ENCODE measurements at places on chromosomes 13 and 19.

DNA sequence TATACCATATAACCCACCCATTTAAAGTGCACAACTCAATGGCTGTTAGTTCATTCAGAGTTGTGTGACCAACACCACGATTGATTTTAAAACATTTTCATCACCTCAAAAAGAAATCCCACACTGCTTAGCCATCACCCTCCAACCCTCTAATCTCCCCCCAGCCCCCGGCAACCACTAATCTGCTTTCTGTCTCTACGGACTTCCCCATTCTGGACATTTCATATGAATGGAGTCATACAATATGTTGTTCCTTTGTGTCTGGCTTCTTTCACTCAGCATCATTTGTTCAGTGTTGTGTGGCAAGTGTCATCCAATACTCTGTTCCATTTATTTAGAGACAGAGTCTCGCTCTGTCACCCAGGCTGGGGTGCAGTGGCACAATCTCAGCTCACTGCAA, 4.0 kb upstream of the PNMA8B start:
- DNase-seq = no peak

DNA sequence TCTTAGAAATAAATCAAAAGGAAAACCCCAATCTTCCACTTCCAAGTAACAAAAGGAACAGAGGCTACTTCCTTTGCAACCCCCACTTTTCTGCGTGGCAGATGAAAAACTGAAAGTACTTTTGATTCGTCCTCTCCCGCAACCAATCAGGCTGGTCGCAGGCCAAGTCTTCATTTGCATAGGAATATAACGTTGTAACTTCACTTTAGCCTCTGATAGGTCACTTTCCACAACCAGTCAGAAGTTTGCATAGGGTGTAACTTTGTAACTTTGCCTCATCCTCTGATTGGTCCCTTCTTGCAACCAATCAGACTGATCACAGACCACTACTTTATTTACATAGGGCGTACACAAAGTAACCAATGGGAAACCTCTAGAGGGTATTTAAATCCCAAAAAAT, 37.2 kb downstream of the TGDS start:
- DNase-seq = no peak

DNA sequence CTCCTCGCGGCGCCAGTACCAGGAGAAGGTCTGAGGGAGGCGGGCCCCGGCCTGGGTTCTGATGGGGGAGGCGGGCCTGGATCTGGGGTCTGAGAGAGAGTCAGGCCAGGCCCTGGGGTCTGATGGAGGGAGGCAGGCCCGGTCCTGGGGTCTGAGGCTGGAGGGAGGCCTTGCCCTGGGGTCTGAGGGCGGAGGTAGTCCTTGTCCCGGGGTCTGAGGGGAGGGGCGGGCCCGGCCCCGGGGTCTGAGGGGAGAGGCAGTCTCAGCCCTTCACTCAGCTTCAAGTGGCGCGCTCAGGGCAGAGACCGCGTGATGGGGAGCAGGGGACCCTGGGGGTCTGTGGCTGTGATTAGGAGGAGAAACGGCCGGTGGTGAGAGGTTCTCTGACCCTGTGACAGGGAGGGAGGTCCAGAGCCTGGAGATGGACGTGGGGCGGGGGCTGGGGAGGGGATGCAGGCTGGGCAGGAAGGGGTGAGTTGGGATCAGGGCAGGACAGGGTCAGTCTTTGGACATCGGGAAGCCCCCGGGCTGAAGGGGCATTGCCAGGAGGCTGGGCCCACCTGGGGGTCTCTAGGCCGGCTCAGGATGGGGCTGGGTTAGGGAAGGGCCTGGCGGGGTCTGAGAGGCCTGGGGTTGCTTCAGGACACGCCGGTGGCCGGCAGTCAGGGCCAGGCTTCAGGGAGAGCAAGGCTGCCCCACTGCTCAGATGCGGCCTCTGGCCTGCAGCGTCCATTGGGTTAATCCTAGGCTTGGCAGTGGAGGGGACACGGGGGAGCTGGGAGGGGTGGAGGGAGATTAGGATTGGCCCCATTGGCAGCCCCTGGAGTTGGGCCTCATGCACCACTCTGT, 18.7 kb downstream of the HCN2 start:
- DNase-seq = no peak

GRCh38 chr13:99281811-99282263, 23.7 kb upstream of the GPR18 start:
- peak; percentile 85 for DNase-seq

DNA sequence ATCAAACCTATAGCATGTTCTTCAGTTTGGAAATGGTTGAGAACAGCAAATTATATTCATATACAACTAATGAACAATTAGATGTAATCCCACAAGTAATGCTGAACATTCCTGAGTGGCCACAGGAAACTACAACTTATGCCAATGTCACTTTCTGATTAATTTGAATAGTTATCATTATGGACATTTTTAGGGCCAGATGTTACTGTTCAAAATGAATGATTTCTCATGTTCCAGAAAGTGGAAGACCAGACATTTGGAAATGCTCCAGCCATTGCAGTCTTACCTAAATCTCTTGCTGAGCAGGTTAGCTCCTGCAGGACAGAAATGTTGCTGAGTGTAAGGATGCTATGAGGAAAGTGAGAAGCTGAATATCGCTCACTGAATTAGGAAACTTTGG, 819.8 kb downstream of the PCDH9 start:
- no peak for DNase-seq

DNA sequence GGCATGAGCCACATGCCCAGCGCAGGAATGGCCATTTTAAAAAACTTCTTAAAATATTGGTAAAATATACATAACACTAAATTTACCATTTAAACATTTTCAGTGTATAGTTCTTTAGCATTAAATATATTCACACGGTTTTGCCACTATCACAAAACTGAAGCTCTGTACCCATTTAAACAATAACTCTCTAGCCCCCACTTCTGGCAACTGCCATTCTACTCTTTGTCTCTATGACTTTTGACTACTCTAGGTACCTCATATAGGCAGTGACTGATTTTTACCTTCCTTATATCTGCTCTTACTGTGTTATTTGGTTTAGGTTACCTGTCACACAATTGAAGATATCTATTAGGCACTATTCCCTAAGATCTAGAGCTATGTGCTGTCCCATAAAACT, 2.3 kb upstream of the KBTBD7 start:
- DNase-seq = no peak

GRCh38 chr13:48155848-48156247, 60.9 kb upstream of the MED4 start:
- DNase-seq = peak; percentile 10

GRCh38 chr13:100347968-100348367, 240.6 kb downstream of the GGACT start:
- DNase-seq = no peak

DNA sequence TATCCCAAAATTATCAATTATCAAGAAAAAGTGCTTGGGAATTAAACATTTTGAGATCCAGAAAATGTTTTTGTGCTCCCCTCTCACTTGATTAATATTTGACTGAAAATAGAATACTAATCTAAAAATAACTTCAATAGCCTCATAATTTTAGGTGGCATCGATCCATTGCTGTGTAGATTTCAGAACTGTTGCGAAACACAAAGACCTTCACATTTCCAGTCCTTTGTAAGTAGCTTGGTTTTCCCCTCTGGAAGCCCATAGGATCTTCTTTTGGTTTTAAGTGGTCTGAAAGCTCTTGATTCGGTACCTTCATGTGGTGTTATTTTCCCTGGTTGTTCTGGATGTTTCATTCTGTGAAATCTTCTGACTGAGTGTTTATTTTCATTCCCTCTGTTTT, 176.5 kb downstream of the NUFIP1 start:
- no peak for DNase-seq

- no peak for DNase-seq
Observed at GRCh38 chr13:90015565-90016507, 1331.7 kb upstream of the MIR17HG start.

DNA sequence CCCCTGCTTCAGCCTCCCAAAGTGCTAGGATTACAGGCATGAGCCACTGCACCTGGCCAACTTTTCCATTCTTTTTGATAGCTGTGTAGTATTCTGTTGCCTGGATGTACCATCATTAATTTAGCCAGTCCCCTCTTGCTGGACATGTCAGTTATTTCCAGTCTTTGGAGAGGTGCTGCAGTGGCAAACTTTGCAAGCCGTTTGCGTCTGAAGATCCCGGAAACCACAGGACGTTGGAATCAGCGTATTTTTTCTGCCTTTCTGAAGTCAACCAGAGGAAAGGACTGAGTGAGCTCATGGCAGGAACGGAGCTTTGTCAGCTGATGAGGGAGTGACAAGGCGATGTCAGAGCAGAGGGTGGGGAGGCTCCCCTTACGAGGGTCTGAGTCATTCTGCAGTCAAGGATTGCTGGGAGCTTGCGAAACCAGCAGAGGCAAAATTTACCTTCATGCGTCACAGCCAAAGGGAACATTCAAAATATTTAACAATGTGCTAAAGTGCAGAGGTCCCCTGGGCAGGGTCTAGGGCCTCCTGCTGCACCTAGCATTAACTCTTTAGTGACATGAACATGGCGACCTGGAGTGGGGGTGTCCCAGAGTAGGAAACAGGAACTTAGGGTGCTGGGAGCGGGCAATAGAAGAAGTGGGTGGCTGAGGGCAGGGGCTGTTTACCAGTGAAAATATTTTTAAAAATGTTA, 5.6 kb downstream of the C5AR1 start:
- peak; percentile 78 for DNase-seq

GRCh38 chr19:3801412-3802096, 15.4 kb upstream of the MATK start:
- peak; percentile 66 for DNase-seq

GRCh38 chr13:29664591-29664990, 69.1 kb upstream of the SLC7A1 start:
- DNase-seq = no peak

DNA sequence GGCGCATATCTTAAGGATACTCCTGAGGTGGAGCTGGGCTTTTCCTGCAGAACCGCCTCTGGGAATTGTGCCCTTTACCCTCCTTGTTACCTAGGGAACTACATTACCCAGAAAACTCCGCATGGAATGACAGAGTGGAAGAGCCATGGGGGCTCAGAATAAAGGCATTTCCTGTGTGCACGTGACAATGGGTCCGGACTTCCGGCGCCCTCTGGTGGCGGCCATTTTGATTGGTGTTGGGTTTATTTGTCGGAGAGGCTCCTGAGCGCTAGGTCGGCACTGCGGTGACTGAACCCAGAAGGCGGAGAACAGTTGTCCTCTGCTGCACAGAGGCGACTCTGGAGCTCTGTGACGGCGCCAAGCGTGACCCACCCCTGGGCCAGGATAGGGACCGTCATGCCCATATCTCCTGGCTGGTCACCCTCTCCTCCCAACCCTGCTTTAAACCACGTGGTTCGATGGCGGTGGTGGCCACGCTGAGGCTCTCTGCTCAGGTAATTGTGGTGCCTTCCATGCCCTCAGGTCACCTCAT, at the start of gene ZNF587B:
Gene ZNF587B, plus strand, starts transcription at position 229 of the 532 bp plus-strand sequence. Its CDS starts 230 bp downstream, at position 459.
- DNase-seq = peak; percentile 32

DNA sequence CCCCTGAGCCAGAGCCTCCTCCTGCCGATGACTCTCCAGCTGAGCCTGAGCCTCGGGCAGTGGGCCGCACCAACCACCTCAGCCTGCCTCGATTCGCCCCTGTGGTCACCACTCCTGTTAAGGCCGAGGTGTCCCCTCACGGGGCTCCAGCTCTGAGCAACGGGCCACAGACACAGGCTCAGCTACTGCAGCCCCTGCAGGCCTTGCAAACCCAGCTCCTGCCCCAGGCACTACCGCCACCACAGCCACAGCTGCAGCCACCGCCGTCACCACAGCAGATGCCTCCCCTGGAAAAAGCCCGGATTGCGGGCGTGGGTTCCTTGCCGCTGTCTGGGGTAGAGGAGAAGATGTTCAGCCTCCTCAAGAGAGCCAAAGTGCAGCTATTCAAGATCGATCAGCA, 3.6 kb downstream of the KMT2B start:
- DNase-seq = no peak

DNA sequence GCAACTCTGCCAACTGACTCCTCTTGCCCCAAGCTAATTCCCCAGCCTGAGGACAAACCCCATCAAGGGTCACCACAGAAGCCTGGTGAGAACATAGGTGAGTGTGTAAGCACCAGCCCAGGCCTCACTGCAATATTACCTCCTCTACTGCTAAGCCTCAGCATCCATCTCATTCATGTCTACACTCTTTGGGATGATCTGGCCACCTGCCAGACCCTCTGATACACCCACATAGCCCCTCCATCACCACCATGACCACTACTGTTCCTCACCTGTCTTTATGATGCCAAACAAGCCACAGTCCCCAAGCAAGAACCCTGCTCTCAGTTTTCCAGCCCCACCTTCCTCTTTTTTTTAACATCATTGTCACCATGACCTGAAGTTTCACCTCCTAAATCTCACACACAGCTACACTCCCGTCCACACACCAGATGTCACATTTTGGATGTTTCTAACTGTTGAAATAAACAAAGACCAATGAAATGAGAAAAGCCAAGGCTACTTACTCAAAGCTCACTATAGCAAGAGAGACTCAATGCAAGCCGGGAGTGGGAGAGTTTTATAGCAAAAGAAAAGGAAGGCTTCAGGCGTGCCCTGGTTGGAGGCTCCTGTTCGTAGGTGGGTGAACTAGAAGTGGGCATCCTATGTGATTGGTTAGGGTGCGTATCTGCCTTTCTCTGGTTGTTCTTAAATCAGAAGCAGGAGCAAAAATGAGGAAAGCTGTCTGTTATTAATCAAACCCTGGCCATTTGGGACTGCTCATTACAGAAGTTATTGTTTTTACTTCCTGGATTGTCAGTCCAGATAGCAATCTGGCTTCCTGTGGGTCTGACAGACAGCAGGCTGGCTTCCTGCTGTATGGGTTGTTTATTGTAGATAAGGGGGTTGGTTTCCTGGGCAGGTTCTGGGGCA, 2.0 kb downstream of the ZNF792 start:
- peak; percentile 27 for DNase-seq

GRCh38 chr19:8257052-8257443, 47.9 kb downstream of the CERS4 start:
- no peak for DNase-seq

GRCh38 chr13:82664183-82664582, 1218.1 kb downstream of the SLITRK1 start:
- no peak for DNase-seq

DNA sequence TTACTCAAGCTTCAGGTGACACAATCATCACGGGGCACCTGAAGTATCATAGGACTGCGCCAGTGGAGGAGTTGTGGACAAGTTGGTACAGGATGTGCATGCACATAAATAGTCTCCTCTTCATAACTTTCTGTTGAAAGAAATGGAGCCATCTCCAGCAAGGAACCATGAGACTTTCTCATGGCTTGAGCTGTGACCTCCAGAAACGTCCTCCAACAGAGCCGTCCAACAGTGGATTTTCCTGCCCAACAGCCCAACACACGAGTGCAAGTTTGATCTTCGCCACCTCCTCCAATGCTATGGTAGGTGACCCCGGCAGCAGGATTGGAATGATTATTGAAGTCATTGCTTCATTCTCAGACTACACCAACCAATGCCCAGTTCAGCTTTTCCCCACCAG, 105.1 kb upstream of the ZNF507 start:
- DNase-seq = no peak

GRCh38 chr13:29937841-29938240, 87.4 kb upstream of the UBL3 start:
- peak; percentile 27 for DNase-seq

DNA sequence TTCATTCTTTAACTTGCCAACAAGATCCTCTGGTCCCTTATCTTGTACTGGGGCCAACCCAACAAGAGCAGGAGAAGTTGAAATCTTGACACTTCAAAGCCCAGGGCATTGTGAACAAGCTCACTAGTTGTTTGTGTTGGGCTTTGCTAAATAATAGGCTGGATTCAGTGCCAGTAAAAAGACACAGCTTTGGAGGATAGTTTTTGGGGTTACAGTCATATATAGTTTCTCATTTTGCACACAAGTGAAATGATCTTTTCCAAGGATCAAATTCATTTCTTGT, 30.3 kb upstream of the LRCH1 start:
- no peak for DNase-seq
